Chondrocyte (in vitro differentiated cells): ENCODE measurements at places on chromosomes 1 and 21. TPM values are rescaled to one million over a fixed set of nuclear protein-coding genes. Genes with fewer than 3 reads are reported as not detected.

NUDT4B gene
- 0.85 to 1.6 TPM in 2 of 3 replicates, not detected in the other for total RNA-seq

GRCh38 chr1:19447550-19447949 is 37.8 kb downstream of the CAPZB start:
- no peak for DNase-seq

GRCh38 chr1:234977875-234978396 is 150.7 kb downstream of the TOMM20 start:
- DNase-seq: no peak

GRCh38 chr1:39882152-39882551 is 1.2 kb downstream of the TRIT1 start:
- no peak for DNase-seq

- no peak for DNase-seq
Observed at GRCh38 chr1:51433269-51433971, 85.6 kb downstream of the EPS15 start.

OR2G6 gene
- total RNA-seq: not detected in 3 replicates

DNA sequence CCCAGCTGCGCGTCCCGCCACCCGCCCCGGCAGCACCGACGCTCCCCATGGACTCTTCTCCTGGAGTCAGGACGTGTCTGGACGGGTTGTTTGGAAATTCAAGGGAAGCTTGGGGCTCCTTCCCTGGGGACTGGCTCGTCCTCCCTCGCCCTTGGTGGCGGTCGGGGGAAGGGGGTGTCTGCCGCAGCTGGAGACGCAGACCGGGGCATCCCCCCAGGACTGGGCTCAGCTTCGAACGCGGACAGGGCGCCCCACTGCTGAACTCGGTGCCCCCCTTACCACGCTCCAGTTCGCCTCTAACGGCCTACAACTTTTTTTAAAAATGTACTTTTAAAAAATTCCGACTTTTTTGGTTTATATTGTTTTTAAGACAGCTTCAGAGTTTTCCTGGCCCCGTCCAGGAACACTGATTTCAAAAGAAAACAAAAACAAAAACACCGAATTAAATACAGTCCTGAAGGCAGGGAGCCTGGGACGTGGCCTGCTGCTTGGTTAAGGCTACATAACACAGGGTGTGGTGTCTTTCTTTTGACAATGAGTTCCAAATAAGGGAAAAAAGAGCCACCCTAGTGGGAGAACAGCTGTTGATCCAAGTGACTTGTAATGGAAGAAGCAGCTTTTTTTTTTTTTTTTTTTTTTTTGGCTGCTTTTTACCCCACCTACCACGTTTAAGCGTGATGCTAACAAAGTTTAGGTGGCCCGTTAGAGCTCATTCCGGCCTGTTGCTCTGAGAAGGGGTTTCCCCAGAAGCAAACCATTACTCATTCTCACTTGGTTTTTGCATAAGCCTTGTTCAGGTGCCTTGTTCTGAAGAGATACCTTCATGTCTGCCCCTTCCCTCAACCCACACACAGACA is 862 bp upstream of the DIPK1A start:
- DNase-seq: no peak

- DNase-seq: no peak
Observed at GRCh38 chr21:28464095-28464494, 528.6 kb downstream of the LTN1 start.

DNA sequence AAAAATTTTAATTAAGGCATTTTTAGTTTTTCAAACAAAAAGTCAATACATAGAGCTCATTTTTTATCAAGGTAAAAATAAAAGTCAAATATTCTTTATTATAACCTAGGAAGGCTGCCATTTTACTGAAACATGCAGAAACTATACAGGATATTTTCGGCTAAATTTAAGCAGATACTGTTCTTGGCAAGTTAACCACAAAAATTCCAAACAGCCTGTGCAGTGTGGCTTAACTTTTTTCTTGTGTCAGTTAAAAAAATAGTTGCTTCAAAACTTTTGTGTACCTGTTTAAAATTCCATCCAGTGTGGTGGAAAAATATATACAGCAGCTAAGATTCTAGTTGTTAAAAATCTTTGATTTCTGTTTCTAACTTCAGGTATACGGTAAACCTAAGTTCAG is 135.0 kb downstream of the ATP5PO start:
- no peak for DNase-seq

ETV3L gene
- total RNA-seq: not detected in 3 replicates

DNA sequence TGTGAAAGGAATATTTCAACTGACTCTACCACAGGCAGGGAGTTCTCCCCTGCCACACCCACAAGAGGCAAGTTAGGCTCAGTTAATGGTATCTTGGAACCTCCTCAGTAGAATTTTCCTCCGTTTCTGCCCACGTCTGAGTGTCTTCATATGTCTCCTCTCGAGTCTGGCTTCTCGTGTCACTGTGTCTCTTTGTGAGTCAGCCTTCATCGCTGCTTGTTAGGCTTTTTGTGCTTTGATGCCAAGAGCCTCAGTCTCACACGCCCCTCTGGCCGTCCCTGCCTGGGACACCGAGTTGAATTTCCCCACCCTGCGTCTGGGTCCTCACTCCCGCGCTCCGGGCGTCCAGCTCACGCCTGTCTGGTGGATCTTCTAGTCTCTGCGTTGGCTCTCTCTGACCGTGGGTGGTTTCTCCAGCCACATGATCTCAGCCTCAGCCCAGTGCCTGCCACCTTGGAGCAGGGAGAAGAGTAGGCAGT is 125.7 kb upstream of the GADD45A start:
- DNase-seq: no peak

DNA sequence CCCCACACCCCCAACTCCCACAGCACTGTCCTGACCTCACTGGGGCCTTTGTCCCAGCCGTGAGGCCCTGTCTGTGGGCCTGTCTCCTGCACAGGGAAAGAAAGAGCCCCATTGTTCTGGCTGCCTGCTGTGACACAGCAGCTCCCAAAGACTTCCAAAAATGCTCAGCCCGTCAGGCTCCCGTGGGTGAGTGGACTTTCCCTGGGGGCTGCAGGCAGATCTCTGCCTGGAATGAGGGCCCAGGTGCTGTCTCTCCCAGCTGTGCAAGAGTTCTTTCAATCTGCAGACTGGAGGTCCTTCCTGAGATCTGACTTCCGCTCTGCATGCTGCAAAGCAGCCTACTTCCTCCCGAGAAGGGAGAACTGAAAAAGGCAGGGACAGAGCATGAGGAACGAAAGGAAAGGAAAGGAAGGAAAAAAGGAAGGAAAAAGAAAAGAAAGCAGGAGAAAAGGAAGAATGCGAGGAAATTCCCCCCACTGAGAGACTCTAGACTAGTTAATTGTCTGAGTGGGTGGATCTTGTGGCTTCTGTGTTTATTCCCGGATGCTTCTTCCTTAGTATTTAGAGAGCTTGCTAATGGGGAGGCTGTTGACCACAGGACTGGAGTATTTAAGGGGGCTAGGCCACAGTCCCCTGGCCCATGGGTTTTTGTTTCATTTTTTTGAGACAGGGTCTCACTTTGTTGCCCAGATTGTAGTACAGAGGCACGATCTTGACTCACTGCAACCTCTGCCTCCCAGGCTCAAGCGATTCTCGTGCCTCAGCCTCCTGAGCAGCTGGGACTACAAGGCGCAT is 15.0 kb downstream of the NES start:
- no peak for DNase-seq

DNA sequence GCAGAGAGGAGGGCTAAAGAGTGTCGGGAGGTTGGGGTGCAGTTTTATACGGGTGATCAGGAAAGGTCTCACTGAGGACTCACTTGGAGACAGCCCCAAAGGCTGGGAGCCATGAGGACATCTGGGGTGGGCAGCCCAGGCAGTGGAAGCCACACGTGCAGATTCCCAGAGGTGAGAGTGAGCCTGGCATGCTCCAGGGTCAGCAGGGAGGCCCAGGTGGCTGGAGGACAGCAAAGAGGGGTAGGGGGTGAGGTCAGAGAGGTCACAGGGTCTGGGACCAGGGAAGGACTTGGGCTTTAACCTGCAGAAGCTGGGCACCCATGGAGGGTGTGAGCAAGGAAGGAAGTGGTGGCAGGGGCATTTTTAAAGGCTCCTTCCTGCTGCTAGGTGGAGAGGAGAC is 481.7 kb downstream of the MATN1 start:
- DNase-seq: peak; percentile 53

DNA sequence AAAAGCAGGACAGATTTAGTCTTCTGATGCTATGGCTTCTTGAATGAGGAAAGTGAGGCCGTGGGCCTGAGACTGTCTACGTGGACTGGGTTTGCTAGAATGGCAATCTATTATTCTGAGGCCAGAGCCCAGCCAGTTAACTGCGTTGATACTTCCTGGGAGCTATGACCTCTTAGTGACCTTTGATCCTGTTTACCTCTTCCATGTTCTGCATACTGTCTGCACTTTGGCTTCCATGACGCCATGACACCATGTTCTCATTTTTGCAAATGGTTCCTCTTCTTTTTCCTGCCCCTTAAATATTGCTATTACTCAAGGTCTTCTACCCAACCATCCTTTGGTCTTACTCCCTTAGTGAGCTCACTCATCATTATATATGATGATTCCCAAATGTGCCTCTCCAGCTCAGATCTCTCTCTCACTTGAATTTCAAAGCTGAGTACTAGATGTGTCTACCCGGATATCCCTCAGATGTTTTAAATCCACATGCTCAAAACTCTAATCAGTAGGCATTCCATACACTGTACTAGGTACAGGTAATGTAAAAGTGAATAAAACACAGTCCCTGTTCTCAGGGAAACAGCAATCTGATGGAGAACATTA is 66.1 kb upstream of the ATP1A1 start:
- no peak for DNase-seq

DNA sequence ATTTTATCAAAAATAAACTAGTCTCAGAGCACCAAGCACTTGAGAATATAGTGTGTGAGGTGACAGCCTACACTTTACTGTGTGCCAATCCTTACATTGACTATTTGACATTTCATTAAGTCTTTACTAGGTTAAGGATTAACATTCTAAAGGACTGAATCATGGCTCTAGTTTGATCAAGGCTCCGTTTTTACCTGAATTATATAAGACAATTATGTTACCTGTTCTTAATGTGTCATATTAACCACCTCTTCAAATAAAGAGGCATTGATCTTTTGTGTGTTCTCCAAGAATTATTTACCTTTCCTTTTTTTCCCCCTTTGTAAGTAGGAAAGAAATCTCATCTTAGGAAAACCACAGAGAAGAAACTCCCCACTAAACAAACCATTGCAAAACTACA is 189.7 kb downstream of the HS2ST1 start:
- DNase-seq: no peak

ZNF644 gene
- total RNA-seq: 37.9 to 47.6 TPM (median 46.3 TPM) in 3 replicates

DNA sequence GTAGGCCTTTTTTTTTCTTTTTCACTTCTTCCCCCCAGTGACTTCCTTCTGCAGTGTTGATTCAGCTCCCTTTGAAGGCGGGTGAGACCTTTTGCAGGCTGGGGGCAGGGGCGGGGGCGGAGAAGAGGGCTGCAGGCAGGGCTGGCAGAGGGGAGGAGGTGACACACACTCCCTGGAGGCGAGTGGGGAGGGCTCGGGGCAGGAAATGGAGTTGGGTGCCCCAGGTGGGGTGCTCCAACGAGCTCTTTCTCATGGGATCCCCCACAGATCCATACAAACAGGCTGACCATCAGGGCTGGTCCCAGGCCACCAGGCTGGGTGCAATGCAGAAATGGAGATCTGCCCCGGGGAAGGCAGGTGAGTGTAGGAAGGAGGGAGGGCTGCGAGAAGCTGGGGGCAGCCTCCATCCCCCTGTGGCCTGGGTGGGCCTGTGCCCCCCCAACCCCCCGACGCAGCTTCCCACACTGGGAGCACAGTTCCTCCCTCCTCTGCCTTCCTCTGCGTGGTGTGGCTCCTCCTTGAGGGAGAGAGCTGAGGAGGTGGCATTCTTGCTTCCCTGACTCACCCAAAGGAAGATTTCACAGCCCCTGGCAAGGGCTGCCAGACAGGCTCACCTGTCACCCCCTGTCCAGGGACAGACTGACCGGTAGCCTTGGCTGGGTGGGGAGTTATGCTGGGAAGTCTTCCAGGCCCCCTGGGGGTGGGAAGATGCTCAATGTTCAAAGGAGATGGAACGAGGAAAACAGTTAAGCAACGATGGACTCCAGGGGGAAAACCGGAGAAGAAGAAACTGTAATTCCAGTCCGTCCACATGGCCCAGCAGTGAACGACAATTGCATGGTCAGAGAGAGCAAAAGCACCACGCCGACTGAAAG is 7.1 kb upstream of the ITGB2 start:
- DNase-seq: no peak

GRCh38 chr1:216425577-216425976 is 2.3 kb upstream of the USH2A start:
- no peak for DNase-seq

DNA sequence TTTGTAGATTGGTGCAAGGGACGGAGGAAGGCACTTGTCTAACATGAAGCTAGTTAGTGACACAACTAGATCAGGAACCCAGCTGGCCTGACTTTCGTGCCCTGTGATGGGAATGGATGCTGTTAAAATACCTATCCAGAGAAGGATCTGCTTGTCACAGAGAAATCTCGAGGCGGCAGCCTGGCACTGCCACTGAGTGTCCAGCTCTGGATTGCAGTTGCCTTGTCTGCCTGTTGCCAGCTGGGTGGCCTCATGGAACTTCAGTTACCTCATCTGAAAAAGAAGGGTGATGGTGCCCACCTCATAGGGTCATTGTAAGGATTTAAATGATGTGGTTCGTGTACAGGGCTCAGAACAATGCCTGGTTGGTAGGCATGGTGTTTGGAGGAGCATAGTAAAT is 2.4 kb upstream of the PKP1 start:
- DNase-seq: no peak

DNA sequence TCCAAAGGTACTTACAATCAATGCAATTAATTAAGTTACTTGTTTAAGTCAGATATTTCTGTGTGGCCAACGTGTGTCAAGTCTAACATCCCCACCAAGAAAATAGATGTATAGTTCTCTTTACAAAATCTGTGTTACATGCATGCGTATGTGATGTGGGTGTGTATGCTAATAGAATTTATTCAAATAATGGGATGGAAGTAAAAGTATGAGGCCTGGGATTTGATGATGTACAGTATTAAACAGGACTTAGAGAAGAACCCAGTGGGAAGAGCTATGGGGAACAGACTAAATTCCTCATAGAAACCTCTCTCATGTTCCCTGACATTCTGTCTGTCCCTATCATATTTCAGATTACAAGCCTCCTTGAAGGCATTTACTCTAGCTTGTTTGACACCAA is 72.5 kb downstream of the IFI44 start:
- DNase-seq: no peak

ARHGEF16 gene
- 1.1 to 4.1 TPM (median 2.0 TPM) in 3 replicates for total RNA-seq

- no peak for DNase-seq
Observed at GRCh38 chr1:168560370-168560769, 16.0 kb upstream of the XCL1 start.

RGS13 gene
- not detected in 3 replicates for total RNA-seq

COL11A1 gene
- 1,010 to 1,354 TPM (median 1,042 TPM) in 3 replicates for total RNA-seq
